ENCODE measurements at places on chromosomes 12 and 14. TPM values are rescaled to one million over a fixed set of nuclear protein-coding genes. Genes with fewer than 3 reads are reported as not detected.

The CLMN gene
- 3.5 TPM for total RNA-seq

The TEX22 gene
- total RNA-seq, result not detected

The GPHB5 gene
- total RNA-seq, result not detected

The POP5 gene
- 33.4 TPM for total RNA-seq

The IKZF4 gene
- 3.2 TPM for total RNA-seq

The ZNF740 gene
- total RNA-seq, result 10.3 TPM

The CAPZA3 gene
- total RNA-seq, result not detected

DNA sequence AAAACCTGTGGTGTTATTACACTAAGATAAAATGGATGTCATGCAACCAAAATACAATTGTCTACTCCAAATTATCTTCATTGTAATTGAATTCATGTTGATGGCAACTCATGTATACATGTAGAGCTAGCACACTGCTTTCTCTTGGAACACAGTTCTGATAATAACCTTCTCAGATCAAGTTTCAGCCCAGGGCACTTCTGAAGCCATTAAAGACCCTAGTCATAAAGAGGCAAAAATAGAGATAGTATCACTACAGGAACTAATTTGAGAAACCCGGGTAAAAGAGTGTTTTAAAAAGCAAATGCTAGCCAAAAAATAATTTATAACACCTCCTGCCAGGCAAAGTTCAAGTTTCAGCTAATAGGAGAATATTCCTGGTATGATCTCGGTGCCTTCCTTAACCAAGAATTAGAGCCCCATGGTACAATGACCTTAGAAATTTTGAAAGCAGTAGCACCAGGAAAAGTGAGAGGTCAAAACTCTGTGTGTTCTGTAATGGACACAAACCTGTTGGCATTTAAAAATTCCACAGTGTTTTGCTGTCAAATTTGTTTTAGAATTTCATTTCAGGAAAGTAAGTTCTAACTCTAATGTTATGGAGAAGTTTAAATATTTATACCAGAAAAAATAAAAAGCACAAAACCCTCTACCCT is 105.0 kb upstream of the FRMD6 start:
- no peak for DNase-seq
- no peaks in the 10 kb centered on the region for H3K36me3 ChIP-seq
- H3K27ac ChIP-seq, result peak overlapping the region; percentile 30
- H3K27me3 ChIP-seq, result no peaks in the 10 kb centered on the region

- H3K36me3 ChIP-seq, result peaks cover 10% of the 10 kb centered on the region
- no peak for DNase-seq
- H3K27me3 ChIP-seq, result no peaks in the 10 kb centered on the region
- H3K4me1 ChIP-seq, result no peaks in the 10 kb centered on the region
These were observed 45.9 kb upstream of the COL2A1 start for GRCh38 chr12:48050174-48050573.

DNA sequence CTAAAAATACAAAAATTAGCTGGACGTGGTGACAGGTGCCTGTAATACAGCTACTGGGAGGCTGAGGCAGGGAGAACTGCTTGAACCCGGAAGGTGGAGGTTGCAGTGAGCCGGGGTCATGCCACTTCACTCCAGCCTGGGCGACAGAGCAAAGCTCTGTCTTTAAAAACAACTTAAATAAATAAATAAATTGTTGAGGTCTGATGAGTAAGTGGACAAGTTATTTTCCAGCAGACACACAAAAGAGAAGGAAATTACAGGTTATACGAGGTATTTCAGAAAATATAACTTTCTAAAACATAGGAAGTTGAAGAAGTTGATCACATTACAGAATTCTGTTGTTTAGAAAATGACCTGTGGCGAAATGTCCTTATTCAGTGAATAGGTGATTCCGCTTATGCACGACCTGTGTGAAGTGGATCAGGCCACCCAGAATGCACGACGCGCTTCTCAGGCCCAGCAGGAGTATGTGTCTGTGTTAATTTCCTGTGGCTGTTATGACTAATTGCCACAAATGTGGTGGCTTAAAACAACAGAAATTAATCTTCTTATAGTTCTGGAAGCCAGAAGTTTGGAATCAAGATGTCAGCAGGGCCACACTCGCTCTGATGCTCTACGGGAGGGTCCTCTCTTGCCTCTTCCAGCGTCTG is 38.1 kb downstream of the P2RX7 start:
- no peaks in the 10 kb centered on the region for H3K36me3 ChIP-seq
- H3K4me1 ChIP-seq, result no peaks in the 10 kb centered on the region
- H3K27ac ChIP-seq, result no peak overlapping the region
- no peak for DNase-seq
- no peaks in the 10 kb centered on the region for H3K27me3 ChIP-seq

- no peaks in the 10 kb centered on the region for H3K27me3 ChIP-seq
- H3K27ac ChIP-seq, result peak overlapping the region; percentile 77
- peaks cover 96% of the 10 kb centered on the region for H3K4me1 ChIP-seq
- DNase-seq, result no peak
These were observed 235.2 kb downstream of the CACNA1C start for GRCh38 chr12:2288001-2288400.

DNA sequence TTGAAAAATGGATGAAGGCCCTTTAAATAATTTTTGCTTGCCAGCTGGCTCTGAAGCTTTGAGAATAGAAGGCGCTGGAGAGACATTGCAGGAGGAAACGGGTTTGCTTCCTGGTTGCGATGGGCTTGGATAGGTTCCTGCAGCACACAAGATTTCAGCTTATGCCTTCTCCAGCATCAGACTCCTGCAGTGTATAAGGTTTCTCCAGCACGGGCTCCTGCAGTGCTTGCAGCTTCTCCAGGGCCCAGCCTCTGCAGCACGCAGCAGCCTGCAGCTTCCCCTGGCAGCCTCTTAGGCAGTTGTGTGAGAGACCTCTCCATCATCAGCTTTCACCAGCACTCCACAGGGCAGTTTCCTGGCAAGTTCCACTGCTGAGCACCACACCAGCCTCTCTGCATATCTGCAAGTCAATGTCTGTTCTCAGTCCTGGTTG is 78.7 kb upstream of the ZDHHC17 start:
- peaks cover 20% of the 10 kb centered on the region for H3K4me1 ChIP-seq
- H3K36me3 ChIP-seq, result no peaks in the 10 kb centered on the region
- no peaks in the 10 kb centered on the region for H3K27me3 ChIP-seq

- DNase-seq, result no peak
- no peaks in the 10 kb centered on the region for H3K36me3 ChIP-seq
- H3K4me3 ChIP-seq, result no peak overlapping the region
- no peak overlapping the region for H3K27ac ChIP-seq
- H3K27me3 ChIP-seq, result no peaks in the 10 kb centered on the region
These were observed 20.3 kb upstream of the TMX1 start for GRCh38 chr14:51219473-51220448.

- H3K27me3 ChIP-seq, result no peaks in the 10 kb centered on the region
- peak overlapping the region; percentile 73 for H3K27ac ChIP-seq
- H3K4me1 ChIP-seq, result peaks cover 24% of the 10 kb centered on the region
- DNase-seq, result peak; percentile 93
- no peaks in the 10 kb centered on the region for H3K36me3 ChIP-seq
These were observed 25.2 kb upstream of the KRT78 start for GRCh38 chr12:52873832-52874572.

DNA sequence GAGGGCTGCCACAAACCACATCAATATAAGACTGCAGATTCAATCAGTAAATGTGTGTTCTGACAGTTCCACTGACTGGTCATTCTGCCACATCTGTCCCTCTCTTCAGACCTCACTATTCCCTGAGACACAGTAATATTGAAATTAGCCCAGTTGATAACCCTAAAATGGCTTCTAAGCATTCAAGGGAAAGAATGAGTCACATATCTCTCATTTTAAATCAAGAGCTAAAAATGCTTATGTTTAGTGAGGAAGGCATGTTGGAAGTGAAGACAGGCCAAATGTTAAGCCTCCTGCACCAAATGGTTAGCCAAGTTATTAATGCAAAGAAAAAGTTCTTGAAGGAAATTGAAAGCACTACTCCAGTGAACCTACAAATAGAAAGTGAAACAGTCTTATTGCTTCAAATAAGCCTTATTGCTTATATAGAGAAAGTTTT is 24.5 kb upstream of the KIF21A start:
- H3K4me3 ChIP-seq, result no peak overlapping the region
- H3K36me3 ChIP-seq, result no peaks in the 10 kb centered on the region
- H3K4me1 ChIP-seq, result no peaks in the 10 kb centered on the region
- no peak overlapping the region for H3K27ac ChIP-seq

DNA sequence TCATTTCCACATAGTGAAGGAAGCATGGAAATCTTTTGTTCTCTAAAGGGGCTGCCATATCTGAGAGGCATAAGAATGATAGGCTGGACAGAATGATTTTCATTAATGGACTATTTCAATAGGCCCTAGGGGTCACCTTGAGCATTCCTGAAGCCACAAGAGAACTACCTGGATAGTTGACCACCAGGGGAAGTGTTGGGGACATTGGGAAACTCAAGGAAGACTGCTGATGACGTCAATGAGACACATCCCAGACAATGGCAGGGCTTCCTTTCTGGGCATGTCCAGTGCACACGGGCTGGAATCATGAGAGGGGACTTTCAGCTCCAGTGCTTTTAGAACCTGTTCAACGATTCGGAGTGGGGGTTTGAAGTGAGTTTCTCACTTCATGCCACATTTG is 48.8 kb upstream of the CHST11 start:
- H3K4me3 ChIP-seq, result no peak overlapping the region
- H3K36me3 ChIP-seq, result no peaks in the 10 kb centered on the region
- no peak for DNase-seq
- no peak overlapping the region for H3K27ac ChIP-seq
- no peaks in the 10 kb centered on the region for H3K27me3 ChIP-seq
- no peaks in the 10 kb centered on the region for H3K4me1 ChIP-seq

- no peaks in the 10 kb centered on the region for H3K27me3 ChIP-seq
- H3K4me1 ChIP-seq, result no peaks in the 10 kb centered on the region
- H3K4me3 ChIP-seq, result no peak overlapping the region
- no peaks in the 10 kb centered on the region for H3K36me3 ChIP-seq
- DNase-seq, result no peak
These were observed 83.4 kb downstream of the PDE6H start for GRCh38 chr12:15056218-15056617.

DNA sequence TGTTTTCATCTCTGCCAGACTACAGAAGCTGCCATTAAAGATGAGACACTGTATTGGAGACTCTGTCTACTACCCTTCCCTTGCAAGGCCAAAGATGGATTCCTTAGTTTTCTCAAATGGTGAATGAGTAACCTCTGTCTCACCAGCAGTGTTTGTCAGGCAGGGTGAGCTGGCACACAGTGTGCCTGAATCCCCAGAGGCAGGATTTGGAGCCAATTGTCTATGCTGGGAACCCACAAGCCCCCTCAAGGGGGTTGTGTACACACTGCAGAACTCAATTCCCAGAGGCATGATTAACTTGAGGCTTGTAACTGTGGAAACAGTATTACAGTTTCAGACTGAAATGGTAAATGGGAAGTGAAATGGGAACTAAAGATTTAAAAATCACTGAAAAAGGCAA is 136.8 kb upstream of the PTPRB start:
- no peak for DNase-seq
- H3K36me3 ChIP-seq, result no peaks in the 10 kb centered on the region
- H3K27me3 ChIP-seq, result no peaks in the 10 kb centered on the region
- H3K4me1 ChIP-seq, result no peaks in the 10 kb centered on the region
- no peak overlapping the region for H3K27ac ChIP-seq

DNA sequence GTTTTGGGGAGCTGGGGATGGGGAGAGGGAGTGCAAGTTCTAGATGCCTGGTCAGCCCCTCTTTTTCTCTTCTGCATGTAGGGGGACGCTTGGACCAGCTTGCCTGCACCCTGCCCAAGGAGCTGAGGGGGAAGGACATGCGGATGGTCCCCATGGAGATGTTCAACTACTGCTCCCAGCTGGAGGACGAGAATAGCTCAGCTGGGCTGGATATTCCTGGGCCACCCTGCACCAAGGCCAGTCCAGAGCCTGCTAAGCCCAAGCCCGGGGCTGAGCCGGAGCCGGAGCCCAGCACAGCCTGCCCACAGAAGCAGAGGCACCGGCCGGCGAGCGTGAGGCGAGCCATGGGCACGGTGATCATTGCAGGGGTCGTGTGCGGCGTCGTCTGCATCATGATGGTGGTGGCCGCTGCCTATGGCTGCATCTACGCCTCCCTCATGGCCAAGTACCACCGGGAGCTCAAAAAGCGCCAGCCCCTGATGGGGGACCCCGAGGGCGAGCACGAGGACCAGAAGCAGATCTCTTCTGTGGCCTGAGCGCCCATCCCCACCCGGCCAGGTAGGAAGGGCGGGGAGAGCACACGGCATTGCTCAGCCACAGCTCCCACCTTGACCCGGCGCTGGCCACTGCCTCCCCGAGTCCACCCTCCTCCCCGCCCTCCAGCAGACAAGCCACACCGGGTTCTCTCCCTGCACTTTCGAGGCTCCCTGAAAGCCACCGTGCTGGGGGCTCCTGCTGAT is 14.0 kb downstream of the LRTM2 start:
- no peaks in the 10 kb centered on the region for H3K36me3 ChIP-seq
- peak; percentile 38 for DNase-seq

DNA sequence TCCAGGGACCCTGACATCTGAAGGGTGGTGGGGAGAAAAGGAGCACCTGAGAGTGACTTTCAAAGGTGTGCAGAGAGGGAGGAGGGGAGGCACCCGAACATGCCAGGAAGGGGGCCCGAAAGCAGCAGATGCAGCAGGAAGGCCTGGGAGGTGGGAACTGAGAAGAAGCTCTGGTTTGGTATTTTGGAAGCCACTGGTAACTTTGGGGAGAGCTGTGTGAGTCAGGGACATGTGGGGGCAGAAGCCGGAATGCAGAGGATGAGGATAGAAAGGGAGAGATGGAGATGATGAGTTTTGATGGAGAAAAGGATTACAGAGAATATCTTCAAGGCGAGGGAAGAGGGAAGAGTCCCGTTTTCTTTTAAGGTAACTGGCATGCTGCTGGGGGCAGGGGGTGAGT is 50.1 kb downstream of the NRXN3 start:
- no peaks in the 10 kb centered on the region for H3K27me3 ChIP-seq
- no peaks in the 10 kb centered on the region for H3K4me1 ChIP-seq
- DNase-seq, result peak; percentile 12
- H3K27ac ChIP-seq, result no peak overlapping the region
- no peak overlapping the region for H3K4me3 ChIP-seq

DNA sequence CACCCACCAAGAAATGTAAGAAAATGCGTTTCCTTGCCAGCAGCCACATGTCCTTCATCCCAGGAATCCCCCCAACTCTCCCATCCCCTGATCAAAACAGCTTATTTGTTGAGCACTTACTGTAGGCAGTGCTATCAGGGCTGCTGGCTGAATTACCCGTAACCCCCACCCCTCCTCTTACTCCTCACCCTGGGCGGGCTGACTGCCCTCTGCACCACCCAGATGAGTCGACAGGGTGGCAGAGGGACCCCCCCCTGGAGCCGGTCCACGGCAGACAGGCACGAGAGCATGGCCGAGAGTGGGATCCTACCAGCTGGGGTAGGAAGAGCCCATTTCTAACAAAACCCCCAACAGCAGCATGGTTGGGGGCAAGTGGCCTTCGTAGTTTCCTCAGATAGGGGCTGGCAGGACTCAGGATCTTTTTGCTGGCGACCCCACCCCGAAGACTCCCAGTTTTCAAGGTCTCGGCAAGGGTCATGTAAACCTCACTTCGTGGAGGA is 1.1 kb upstream of the RHOF start:
- H3K4me3 ChIP-seq, result peak overlapping the region; percentile 2
- H3K36me3 ChIP-seq, result peaks cover 8% of the 10 kb centered on the region
- H3K27ac ChIP-seq, result peak overlapping the region; percentile 100

GRCh38 chr12:89529738-89530137 is 3.9 kb upstream of the POC1B start:
- H3K27ac ChIP-seq, result no peak overlapping the region
- DNase-seq, result no peak
- H3K4me1 ChIP-seq, result no peaks in the 10 kb centered on the region
- H3K36me3 ChIP-seq, result no peaks in the 10 kb centered on the region
- H3K27me3 ChIP-seq, result no peaks in the 10 kb centered on the region

Measured in sigmoid colon (tissue), 7 donors.